ENCODE measurements at places on chromosomes 5 and 9. TPM values are rescaled to one million over a fixed set of nuclear protein-coding genes. Genes with fewer than 3 reads are reported as not detected.

DNA sequence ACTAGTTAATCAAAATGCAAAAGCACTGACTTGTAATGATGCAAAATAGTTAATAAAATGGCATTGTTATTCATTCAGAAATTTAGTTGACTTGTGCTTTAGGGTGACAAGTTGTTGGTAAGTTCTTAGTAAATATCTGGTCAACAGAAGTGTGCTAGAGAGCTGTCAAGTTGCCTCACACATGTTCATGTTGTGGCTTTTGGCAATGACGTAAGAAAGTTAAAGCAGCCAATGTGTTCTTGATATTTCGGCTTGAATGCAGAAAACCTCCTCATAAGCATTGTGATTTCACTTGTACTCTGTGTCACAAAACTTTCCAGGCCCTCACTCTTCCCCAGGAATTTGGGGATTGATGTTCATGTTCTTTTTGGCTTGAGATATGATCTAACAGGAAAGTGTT is 626.7 kb downstream of the PRR16 start:
- DNase-seq: no peak

- no peak for DNase-seq
Measured at GRCh38 chr5:91207248-91207647, 175.9 kb downstream of the ARRDC3 start.

Gene RAI14
- 19.0 TPM for total RNA-seq

GRCh38 chr5:142114687-142115086 is 6.1 kb downstream of the NDFIP1 start:
- no peak for DNase-seq

- DNase-seq: no peak
Measured at GRCh38 chr5:61002611-61003355, 57.8 kb downstream of the NDUFAF2 start.

- no peak for DNase-seq
Measured at GRCh38 chr9:86979657-86980056, 32.4 kb upstream of the GAS1 start.

DNA sequence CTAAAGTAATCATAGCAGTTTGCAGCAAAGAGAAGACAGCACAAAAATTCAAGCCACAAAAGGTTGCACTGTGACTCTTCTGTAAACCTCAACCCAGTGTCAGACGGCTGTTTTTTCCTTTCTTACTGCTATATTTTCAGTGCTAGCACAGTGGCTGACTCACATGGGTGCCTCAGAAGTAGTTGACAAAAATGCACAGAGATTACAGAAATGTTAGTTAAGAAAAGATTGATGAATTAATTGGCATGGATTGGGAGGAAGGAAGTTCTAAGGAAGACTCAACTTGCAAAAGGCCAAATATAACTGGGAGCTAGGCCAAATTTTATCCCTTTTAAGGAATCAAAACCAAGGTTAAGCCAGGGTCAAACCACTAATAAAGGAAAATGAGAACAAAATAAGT is 43.7 kb upstream of the ITGA1 start:
- DNase-seq: peak; percentile 41

Gene PCDHGA4
- 2.9 TPM for total RNA-seq

Gene IFNA13
- total RNA-seq: not detected

GRCh38 chr9:18703151-18703900 is 229.4 kb downstream of the ADAMTSL1 start:
- no peak for DNase-seq

Gene TMEM232
- 4.2 TPM for total RNA-seq

DNA sequence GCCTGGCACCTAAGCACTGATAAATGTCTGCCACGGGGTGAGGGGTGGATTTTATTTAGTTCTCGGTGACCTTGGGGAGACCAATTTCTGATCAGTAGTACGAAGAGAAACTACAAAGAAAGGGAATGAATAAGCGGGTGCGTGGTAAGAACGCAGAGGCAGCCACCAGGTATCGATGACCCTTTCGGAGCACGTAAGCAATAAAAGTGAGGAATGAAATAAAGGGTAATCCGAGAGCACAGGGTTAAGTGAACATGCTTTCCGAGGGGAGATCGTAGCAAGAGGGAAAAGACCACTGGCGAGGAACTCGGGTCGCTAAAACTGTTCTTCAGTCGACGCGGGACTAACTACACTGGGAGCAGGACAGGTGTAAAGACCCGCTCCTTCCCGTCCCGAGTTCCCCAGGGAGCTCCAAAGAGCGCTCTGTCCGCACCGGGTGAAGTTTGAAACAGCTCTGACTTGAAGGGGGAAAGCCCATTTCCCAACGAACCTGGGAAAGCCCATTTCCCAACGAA is 1.1 kb downstream of the ELOVL7 start:
- no peak for DNase-seq

- no peak for DNase-seq
Measured at GRCh38 chr5:149240354-149240998, 31.2 kb upstream of the AFAP1L1 start.

Gene SV2C
- total RNA-seq: not detected

Gene TJP2
- total RNA-seq: 12.2 TPM

- DNase-seq: no peak
Measured at GRCh38 chr5:28313321-28313951, 1275.0 kb upstream of the CDH9 start.

DNA sequence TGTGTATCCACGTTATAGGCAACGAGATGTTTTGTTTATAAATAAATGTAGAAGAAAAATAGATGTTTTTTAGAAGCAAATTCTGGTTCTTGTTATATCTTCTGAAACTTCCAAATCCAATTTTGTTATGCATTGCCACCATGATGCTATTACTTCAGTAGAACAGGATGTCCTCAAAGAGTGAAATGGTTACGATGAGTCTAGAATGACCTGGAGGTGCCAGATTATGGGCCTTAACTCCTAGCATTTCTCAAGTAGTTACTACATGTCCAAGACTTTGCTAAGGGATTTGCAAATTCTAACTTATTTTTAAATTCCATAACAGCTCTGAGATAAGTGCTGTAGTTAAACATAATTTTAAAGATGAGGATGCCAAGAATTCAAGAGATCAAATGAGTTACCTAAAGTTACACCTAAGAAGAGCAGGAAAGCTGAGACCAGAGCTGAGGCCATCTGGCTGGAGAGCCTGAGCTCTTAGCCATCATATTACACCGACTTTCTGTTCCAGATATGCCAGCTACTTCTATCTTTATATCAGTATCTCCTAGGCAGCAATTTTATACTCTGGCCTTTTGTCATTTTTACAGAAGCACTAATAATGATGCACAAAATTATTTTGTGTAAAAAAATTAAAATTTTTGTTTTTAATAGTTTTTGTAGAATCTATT is 173.2 kb upstream of the RASEF start:
- no peak for DNase-seq

GRCh38 chr5:96517295-96517694 is 84.2 kb upstream of the PCSK1 start:
- peak; percentile 18 for DNase-seq

DNA sequence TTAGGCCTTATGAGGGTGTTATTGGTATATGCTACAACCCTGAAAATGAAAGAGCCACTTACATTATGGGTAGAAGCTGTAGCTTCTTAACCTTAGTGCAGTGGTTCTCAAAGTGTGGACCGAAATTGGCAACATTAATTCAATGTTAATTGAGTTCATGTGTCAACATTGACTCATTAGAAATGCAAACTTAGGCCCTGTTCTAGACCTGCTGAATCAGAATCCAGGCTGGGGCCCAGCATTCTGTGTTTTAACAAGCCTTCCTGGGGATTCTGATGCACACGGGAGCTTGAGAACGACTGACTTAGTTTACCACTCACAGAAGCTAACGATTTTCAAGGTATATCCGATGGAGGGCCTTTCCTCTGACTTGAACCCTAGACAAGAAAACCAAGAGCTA is 7.3 kb downstream of the VLDLR start:
- no peak for DNase-seq

Gene SPAG8
- 3.4 TPM for total RNA-seq
